Lower lobe of right lung (tissue), 2 donors: ENCODE measurements at places on chromosomes 5 and 9. TPM values are rescaled to one million over a fixed set of nuclear protein-coding genes. Genes with fewer than 3 reads are reported as not detected.

TCF7 gene
- 5.7 TPM for total RNA-seq

ZNF608 gene
- 27.9 TPM for total RNA-seq

TMEM167A gene
- 89.9 TPM for total RNA-seq

SPEF2 gene
- total RNA-seq, result 17.6 TPM
